IMR-90 (cell line): ENCODE measurements at places on chromosomes 12 and 14. TPM values are rescaled to one million over a fixed set of nuclear protein-coding genes. Genes with fewer than 3 reads are reported as not detected.
A peak's percentile ranks its signal among the peaks of the same experiment; 100 is the strongest.

POTEG gene
- not detected in 2 replicates for polyA plus RNA-seq

CNPY2 gene
- polyA plus RNA-seq, result 175 and 177 TPM in 2 replicates

HOXC6 gene
- polyA plus RNA-seq, result 1.1 TPM in 2 replicates

DNA sequence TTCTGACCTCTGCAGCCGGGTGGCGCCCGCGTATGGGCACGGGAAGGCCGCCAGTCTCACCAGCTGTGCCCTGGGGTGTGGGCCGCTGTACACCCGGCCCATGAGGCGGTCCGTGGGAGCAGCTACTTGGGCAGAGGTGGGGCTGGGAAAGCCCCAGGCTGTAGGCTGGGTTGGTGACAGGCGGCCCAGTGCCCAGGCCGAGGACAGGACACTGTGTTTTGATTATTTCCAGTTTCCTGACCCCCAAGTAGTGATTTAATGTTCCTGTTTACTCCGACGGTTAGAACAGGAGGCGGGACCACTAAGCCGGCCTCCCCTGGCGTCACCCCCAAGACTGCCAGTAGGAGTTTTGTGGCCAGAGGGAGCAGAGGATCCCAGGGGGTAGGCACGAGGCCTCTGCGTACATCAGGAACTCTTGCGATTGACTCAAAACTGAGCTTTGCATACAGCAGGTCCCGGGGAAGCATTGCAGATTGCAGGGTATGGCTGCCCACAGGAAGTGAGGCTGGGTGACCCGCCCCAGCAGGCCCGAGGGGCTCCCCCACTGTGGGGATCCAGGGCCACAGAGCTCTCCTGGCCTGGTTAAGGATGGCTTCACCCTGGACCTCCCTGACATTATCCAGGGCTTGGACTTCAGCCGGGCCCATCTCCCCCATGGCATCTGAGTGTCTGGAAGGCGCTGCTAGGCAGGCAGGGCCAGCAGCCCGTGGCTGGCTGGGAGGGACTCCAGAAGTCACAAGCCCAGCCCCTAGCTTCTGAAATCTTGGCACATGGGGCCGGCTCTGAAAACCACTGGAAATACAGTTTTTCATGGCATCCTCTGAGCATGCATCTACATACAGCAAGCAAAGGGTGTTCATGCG is 42.5 kb upstream of the DIO3 start:
- H3K36me3 ChIP-seq, result no peaks in the 10 kb centered on the region
- no peak for DNase-seq
- H3K4me3 ChIP-seq, result no peak overlapping the region
- H3K27me3 ChIP-seq, result no peaks in the 10 kb centered on the region; the same call in 1 of the 2 replicates
- no peaks in the 10 kb centered on the region for H3K4me1 ChIP-seq
- H3K27ac ChIP-seq, result no peak overlapping the region

DNA sequence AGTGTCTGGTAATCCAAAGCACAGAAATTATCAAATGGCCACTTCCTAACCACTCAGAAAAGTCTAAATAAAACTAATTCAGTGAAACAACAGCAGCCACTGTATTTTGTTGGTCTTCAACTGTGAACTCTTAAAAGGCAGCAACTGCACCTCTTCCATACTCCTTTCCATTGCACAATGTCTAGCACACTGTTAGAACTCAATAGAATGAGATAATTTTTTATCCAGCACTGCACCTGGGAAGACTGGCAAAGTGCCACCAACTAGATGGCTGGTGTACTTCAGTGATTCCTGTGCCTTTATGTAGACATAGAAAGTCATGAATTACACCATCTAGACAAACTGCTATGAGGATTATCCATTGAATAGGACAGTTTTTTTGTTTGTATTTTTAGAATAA is 26.2 kb downstream of the LGR5 start:
- DNase-seq, result no peak
- no peak overlapping the region for H3K4me3 ChIP-seq
- H3K27ac ChIP-seq, result no peak overlapping the region

DNA sequence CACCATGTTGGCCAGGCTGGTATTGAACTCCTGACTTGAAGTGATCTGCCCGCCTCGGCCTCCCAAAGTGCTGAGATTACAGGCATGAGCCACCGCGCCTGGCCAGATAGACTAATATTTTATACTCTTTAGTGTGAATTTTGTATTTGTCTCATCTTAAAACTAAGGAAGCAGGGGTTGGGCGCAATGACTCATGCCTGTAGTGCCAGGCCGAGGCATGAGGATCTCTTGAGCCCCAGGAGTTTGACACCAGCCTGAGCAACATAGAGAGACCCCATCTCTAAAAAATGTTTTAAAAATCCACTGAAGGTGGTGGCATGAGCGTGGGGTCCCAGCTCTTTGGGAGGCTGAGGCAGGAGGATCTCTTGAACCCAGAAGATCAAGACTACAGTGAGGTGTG is 9.0 kb downstream of the DYNC1H1 start:
- peaks cover 16% of the 10 kb centered on the region for H3K36me3 ChIP-seq
- H3K27me3 ChIP-seq, result no peaks in the 10 kb centered on the region
- peak overlapping the region; percentile 24; the same call in 1 of the 2 replicates for H3K27ac ChIP-seq
- no peak for DNase-seq

DNA sequence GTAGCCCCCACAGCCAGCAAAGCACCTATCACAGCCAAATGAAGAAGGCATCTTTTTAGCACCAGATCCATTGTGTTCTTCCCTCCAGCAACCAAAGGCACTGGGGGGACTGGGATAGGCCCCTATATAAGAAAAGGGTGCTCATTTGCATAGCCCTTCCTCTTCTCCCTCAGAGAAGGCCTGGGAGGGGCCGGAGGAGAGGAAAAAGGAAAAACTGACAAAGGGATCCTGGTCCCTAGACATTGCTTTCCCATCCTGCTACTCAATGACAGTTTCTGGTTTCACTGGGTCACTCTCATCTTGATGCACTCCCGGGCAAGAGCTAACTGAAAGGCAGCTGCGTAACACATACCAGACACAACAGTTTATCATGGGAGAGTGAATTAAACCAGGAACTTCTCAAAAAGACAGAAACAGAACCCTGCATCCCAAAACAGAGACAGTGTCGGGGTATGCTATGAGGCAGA is at the start of gene PMEL:
Gene PMEL, minus strand, starts transcription at position 102 of the 467 bp plus-strand sequence. Its CDS starts 31 bp downstream, at position 71.
- no peak for DNase-seq
- peak within 1 kb of the TSS; percentile 63 for H3K4me3 ChIP-seq
- no peaks in the 10 kb centered on the region for H3K27me3 ChIP-seq
- no peaks in the 10 kb centered on the region; the same call in 1 of the 2 replicates for H3K36me3 ChIP-seq
- peak within 1 kb of the TSS; percentile 60 for H3K27ac ChIP-seq

GRCh38 chr14:92690171-92691011 is 58.0 kb downstream of the LGMN start:
- no peak overlapping the region for H3K27ac ChIP-seq
- H3K27me3 ChIP-seq, result no peaks in the 10 kb centered on the region; the same call in 1 of the 2 replicates
- H3K4me3 ChIP-seq, result no peak overlapping the region
- H3K36me3 ChIP-seq, result peaks cover 20% of the 10 kb centered on the region

- peaks cover 4% of the 10 kb centered on the region for H3K4me1 ChIP-seq
- no peak for DNase-seq
- H3K27me3 ChIP-seq, result no peaks in the 10 kb centered on the region
Measured at GRCh38 chr12:6695313-6696045, 5.1 kb downstream of the PIANP start.

- DNase-seq, result no peak
- no peaks in the 10 kb centered on the region for H3K27me3 ChIP-seq
- H3K27ac ChIP-seq, result no peak overlapping the region
Measured at GRCh38 chr14:33736299-33736825, 214.5 kb downstream of the EGLN3 start.

- H3K4me3 ChIP-seq, result no peak overlapping the region
- peaks cover 2% of the 10 kb centered on the region for H3K27me3 ChIP-seq
- no peak for DNase-seq
- H3K4me1 ChIP-seq, result no peaks in the 10 kb centered on the region
- no peak overlapping the region for H3K27ac ChIP-seq
- H3K36me3 ChIP-seq, result no peaks in the 10 kb centered on the region
Measured at GRCh38 chr12:71594214-71594948, 69.3 kb downstream of the ZFC3H1 start.
